ENCODE measurements at places on chromosomes 3 and 15. TPM values are rescaled to one million over a fixed set of nuclear protein-coding genes. Genes with fewer than 3 reads are reported as not detected.
A peak's percentile ranks its signal among the peaks of the same experiment; 100 is the strongest.

COLQ gene
- 10.0 TPM for total RNA-seq

HRG gene
- not detected for total RNA-seq

PLXNB1 gene
- 203 TPM for total RNA-seq

APBA2 gene
- 34.3 TPM for total RNA-seq

GOLGA8T gene
- 0.51 TPM for total RNA-seq

CHL1 gene
- total RNA-seq: not detected

TRAT1 gene
- not detected for total RNA-seq

GOLGA6L10 gene
- total RNA-seq: 11.0 TPM

CCR3 gene
- not detected for total RNA-seq

SLC7A14 gene
- 6.6 TPM for total RNA-seq

CCDC54 gene
- total RNA-seq: not detected

RETNLB gene
- total RNA-seq: not detected

MKRN2OS gene
- total RNA-seq: 0.29 TPM

KNG1 gene
- total RNA-seq: not detected

NANOGP8 gene
- 1.2 TPM for total RNA-seq

RBPMS2 gene
- total RNA-seq: 14.6 TPM

DNA sequence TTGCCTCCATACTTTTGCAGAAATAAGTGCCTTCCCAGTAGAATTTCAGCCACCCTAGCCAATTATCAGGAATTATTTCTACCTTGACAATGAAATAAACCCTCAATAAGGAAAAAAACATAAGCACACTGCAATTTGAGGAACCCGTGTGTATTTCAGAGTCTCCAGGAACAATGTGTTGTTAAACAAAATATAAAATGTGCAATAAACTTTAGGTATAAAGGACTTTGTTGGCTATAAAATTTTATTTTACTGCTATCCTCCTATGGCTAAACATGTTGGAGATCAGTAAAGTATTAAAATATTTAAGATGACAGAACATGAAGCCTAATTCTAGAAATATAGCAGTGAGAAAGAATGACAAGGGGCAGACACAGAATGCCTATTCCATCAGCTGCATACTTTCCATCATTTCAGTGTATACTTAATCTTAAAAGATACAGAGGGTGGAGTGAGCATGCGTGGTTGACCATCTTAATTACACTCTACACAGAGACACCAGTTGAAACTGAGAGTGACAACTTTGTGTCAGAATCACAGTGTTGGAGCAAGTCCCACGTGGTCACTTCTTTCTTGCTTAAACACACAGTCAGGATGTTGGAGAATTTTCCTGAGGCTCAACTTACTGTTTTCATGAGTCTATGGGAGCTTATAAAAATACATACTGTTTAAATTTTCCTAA lies 79.0 kb upstream of the SUCLG2 start:
- H3K27ac ChIP-seq: no peak overlapping the region
- no peak overlapping the region for H3K4me3 ChIP-seq
- H3K36me3 ChIP-seq: peaks cover 2% of the 10 kb centered on the region
- peaks cover 17% of the 10 kb centered on the region for H3K4me1 ChIP-seq
- no peak for DNase-seq

- H3K4me3 ChIP-seq: no peak overlapping the region
- no peak for DNase-seq
- H3K36me3 ChIP-seq: no peaks in the 10 kb centered on the region
- peaks cover 10% of the 10 kb centered on the region for H3K4me1 ChIP-seq
- H3K27me3 ChIP-seq: no peaks in the 10 kb centered on the region
Measured at GRCh38 chr15:44883199-44883877, 73.1 kb upstream of the TERB2 start.

- H3K36me3 ChIP-seq: peaks cover 4% of the 10 kb centered on the region
- no peak overlapping the region for H3K27ac ChIP-seq
- H3K27me3 ChIP-seq: no peaks in the 10 kb centered on the region
- H3K4me3 ChIP-seq: no peak overlapping the region
Measured at GRCh38 chr3:42119561-42120355, 28.6 kb downstream of the TRAK1 start.

GRCh38 chr3:150094150-150094933 lies 123.6 kb upstream of the PFN2 start:
- no peaks in the 10 kb centered on the region for H3K27me3 ChIP-seq
- H3K27ac ChIP-seq: no peak overlapping the region
- no peak for DNase-seq
- no peaks in the 10 kb centered on the region for H3K36me3 ChIP-seq
- H3K4me1 ChIP-seq: no peaks in the 10 kb centered on the region
- H3K4me3 ChIP-seq: no peak overlapping the region

GRCh38 chr15:85284497-85284896 lies 95.9 kb upstream of the AKAP13 start:
- no peaks in the 10 kb centered on the region for H3K36me3 ChIP-seq
- DNase-seq: no peak
- no peak overlapping the region for H3K27ac ChIP-seq
- no peak overlapping the region for H3K4me3 ChIP-seq
- peaks cover 11% of the 10 kb centered on the region for H3K27me3 ChIP-seq

- H3K27me3 ChIP-seq: no peaks in the 10 kb centered on the region
- H3K4me1 ChIP-seq: peaks cover 14% of the 10 kb centered on the region
- DNase-seq: no peak
- no peaks in the 10 kb centered on the region for H3K36me3 ChIP-seq
- H3K4me3 ChIP-seq: no peak overlapping the region
- H3K27ac ChIP-seq: peak overlapping the region; percentile 9
Measured at GRCh38 chr15:28955160-28955992, 69.6 kb downstream of the APBA2 start.

GRCh38 chr3:113243846-113244245 lies 32.5 kb downstream of the BOC start:
- no peak for DNase-seq
- H3K4me1 ChIP-seq: peaks cover 75% of the 10 kb centered on the region
- peak overlapping the region; percentile 9 for H3K27ac ChIP-seq
- no peaks in the 10 kb centered on the region for H3K27me3 ChIP-seq
- H3K4me3 ChIP-seq: no peak overlapping the region

DNA sequence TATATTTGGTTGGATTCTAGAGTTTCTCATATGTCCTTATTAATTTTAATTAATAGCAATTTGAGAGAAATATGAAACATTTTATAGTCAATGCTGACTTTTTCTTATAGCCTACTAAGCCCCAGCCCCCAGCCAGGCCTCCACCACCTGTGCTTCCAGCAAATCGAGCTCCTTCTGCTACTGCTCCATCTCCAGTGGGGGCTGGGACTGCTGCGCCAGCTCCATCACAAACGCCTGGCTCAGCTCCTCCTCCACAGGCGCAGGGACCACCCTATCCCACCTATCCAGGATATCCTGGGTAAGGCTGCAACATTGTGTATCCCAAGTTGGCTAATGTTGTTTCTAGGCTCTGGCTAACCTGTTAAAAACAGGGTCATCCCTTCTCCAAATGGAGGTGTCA lies 66.7 kb downstream of the PDCD6IP start:
- peaks cover 28% of the 10 kb centered on the region for H3K36me3 ChIP-seq
- no peak for DNase-seq
- H3K27ac ChIP-seq: no peak overlapping the region
- H3K4me1 ChIP-seq: no peaks in the 10 kb centered on the region
- H3K27me3 ChIP-seq: no peaks in the 10 kb centered on the region
- no peak overlapping the region for H3K4me3 ChIP-seq

DNA sequence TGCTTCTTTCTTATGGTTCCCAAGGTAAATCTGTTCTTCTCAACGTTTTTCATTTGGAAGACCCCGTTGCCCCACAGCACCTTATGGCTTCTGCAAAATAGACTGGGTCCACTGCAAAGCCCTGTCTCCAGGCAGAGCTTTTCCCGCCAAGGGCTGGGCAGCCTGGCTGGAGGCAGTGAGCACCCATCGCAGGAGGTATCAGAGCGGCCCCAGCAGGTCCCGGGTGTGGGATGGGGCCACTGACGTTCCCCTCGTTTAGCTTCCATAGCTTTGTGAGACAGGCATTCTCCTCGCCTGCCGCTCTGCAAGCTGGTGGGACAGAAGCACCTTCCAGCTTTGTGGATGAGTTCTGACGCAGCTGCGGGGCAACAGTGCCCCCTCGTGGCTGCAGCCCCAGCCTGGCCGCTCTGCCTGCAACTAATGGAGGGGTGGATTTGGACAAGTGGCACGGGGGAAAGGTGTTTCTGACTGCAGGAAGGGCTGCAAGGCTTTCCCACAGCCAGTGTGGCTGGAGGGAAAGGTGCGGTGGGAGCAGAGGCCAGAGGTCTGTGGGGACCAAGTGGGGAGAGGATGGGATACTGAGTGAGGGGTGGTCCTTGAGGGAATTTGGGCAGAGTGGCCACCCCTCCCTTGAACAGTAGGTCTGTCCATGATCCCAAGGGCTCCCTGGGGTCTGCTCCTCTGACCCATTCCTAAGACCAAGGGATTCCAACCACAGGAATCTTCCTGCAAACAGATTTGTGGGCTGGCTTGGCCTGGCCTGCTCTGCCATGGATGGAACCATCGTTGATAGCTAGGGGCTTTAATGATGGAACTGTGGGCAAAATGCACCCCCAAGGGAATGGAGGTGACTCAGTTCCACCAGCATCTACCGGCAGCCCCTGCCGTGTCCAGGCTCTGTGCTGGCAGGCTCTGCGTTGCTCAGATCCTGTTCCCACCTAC lies 99.4 kb downstream of the FBLN2 start:
- H3K4me1 ChIP-seq: peaks cover 3% of the 10 kb centered on the region
- H3K27ac ChIP-seq: no peak overlapping the region
- peaks cover 35% of the 10 kb centered on the region for H3K27me3 ChIP-seq
- H3K36me3 ChIP-seq: no peaks in the 10 kb centered on the region

- H3K4me1 ChIP-seq: peaks cover 23% of the 10 kb centered on the region
- DNase-seq: no peak
- no peak overlapping the region for H3K27ac ChIP-seq
- H3K36me3 ChIP-seq: no peaks in the 10 kb centered on the region
Measured at GRCh38 chr3:130853581-130853980, 40.3 kb upstream of the ATP2C1 start.

DNA sequence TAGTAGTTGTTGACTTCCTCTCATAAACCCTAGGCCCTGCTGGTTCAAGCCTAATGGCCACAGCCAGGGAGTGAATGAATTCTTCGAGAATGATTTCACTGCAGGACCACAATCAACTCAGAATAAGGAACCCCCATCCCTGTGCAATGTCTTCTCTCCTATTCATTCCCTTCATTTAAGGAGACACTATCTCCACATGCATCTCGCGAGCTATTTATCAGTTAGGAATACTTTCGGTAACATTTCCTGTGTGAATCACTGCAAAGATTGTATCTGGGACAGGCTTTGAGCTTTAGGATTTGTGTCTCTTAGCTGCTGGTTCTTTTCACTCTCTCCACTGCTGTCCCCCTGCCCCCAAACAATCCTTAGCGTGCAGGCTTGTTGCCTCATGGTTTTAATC lies 94.4 kb downstream of the MYLK start:
- no peak for DNase-seq
- peaks cover 28% of the 10 kb centered on the region for H3K4me1 ChIP-seq

DNA sequence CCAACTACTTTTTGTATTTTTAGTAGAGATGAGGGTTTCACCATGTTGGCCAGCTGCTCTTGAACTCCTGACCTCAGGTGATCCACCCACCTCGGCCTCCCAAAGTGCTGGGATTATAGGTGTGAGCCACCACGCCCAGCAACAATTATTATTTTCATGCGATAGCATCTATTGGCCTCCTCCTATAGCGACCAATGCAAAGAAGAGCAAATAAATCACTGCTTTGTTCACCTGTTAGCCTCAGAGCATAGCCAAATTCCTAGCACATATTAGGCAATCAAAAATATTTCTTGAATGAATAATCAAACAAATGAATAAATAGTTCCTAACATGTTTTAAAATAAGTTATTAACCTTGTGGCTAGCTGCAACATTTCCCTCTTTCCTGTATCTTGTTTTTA lies 36.8 kb upstream of the TNFSF10 start:
- H3K4me1 ChIP-seq: peaks cover 36% of the 10 kb centered on the region
- no peaks in the 10 kb centered on the region for H3K27me3 ChIP-seq
- H3K27ac ChIP-seq: no peak overlapping the region
- H3K4me3 ChIP-seq: no peak overlapping the region
- H3K36me3 ChIP-seq: no peaks in the 10 kb centered on the region

DNA sequence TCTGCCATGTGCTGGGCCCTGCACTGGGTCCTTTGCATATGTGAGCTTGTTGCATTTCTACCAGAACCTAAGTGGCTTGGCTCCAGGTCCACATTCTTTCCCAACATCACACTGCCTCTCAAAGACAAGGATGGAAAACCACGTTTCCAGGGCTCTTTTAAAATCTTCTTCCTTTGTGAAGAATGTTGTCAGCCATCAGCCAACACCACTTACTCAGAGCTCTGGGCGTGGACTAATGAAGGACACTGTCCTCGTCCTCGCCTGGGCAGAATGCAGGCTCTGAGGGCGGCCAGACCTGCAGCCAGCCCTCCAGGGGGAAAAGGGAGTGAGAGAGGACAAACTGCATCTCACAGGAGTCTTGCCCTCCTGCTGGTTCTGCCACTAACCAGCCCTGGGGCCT lies 49.7 kb downstream of the MAGEF1 start:
- no peaks in the 10 kb centered on the region for H3K27me3 ChIP-seq
- H3K36me3 ChIP-seq: no peaks in the 10 kb centered on the region
- DNase-seq: no peak
- peaks cover 43% of the 10 kb centered on the region for H3K4me1 ChIP-seq
- H3K4me3 ChIP-seq: no peak overlapping the region
- H3K27ac ChIP-seq: peak overlapping the region; percentile 12

DNA sequence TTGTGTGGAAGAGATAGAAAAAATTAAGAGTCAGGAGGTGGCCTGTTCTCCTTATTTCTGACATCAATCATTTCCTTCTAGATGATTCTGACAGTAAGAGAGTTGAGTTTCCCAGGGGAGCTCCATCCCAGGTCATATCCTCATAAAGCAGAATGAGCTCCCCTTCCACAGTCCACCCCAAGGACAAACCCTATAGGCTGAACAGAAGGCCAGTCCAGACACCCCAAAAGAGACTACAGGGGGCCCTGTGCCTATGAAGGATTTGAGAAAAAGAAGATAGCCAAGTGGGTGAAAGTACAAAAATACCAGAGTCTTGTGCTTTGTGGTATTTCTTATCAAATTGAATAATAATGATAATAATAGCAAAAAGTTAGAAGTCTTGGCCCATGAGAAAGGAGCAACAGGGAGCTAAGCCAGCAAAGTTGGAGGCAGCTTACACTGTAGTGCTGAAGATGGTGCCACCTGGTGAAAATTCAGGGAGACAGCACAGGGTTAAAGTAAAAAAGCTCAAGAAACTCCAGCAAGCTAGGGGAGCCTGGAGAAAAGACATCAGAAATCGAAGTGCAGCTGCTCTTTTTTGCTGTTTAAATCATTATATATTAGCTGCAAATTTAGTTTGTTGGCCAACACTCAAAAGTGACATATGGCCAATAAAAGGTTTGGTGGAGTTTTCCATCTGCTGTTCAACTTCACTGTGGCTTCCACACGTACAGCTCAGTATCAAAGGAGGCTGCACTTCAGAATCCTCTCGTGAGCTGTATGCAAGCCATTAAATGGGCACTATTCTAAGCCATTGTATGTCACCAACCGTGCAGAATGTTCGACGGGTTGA lies 35.8 kb upstream of the SLC24A5 start:
- no peak overlapping the region for H3K27ac ChIP-seq
- H3K4me1 ChIP-seq: peaks cover 17% of the 10 kb centered on the region
- no peaks in the 10 kb centered on the region for H3K36me3 ChIP-seq
- H3K4me3 ChIP-seq: no peak overlapping the region
- no peak for DNase-seq
- H3K27me3 ChIP-seq: no peaks in the 10 kb centered on the region

- H3K27ac ChIP-seq: no peak overlapping the region
- H3K4me3 ChIP-seq: no peak overlapping the region
- H3K4me1 ChIP-seq: peaks cover 13% of the 10 kb centered on the region
- H3K36me3 ChIP-seq: no peaks in the 10 kb centered on the region
Measured at GRCh38 chr3:110618512-110619226, 452.9 kb upstream of the NECTIN3 start.

GRCh38 chr3:43906849-43907507 lies 216.2 kb downstream of the ABHD5 start:
- no peak overlapping the region for H3K27ac ChIP-seq
- no peaks in the 10 kb centered on the region for H3K4me1 ChIP-seq
- no peak overlapping the region for H3K4me3 ChIP-seq
- no peak for DNase-seq
